ENCODE measurements at places on chromosomes 7 and 10.

DNA sequence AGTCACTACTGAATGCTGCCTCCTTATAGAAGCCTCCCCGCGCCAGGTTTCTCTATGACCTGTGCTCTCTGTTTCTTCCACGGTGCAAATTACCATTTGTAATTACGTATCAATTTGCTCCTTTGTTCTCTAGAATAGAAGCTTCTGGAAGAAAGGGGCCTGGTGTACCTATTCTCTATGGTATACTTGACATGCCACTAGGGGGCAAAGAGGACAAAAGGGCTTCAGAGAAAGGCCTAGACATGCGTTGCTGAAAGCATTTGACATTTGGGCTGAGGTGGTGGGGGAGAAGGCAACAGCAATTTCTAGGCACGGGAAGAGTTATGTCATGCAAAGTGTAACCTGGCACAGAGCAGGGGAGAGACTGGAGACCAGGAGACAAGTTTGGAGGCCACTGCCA, 148.7 kb downstream of the WDR11 start:
- no peak for DNase-seq

- no peak for DNase-seq
Observed at GRCh38 chr7:5143935-5144903, 45.8 kb upstream of the WIPI2 start.

GRCh38 chr7:155551785-155552611, 5.6 kb upstream of the CNPY1 start:
- DNase-seq = no peak

DNA sequence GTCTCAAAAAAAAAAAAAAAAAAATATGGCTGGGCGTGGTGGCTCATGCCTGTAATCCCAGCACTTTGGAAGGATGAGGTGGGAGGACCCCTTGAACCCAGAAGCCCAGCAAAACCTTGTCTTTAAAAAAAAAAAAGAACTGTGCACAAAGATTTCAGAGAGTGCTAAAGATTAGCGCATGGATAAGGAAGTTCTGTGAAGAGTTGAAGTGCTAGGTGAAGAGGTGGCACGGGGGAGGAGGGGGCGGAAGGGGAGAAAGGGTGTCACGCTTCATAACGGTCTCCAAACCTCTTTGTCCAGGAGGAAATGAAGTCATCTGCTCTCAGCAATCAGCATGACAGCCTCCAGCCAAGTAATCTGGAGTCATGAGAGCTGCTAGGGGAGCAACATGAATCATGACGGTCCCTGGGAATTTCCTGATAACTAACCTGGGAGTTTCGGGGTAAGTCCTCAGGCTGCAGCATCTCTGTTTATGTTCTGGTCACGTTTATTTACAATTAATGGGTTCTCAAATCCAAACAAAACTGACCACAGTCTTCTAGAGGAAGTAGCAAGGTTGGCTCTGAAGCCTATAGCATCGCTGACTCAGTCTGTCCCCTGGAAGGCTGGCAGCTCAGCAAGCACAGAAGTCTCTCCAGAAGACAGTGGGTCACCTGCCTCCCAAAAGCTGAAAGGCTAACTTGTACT, 1.9 kb upstream of the PLAU start:
- DNase-seq = no peak

DNA sequence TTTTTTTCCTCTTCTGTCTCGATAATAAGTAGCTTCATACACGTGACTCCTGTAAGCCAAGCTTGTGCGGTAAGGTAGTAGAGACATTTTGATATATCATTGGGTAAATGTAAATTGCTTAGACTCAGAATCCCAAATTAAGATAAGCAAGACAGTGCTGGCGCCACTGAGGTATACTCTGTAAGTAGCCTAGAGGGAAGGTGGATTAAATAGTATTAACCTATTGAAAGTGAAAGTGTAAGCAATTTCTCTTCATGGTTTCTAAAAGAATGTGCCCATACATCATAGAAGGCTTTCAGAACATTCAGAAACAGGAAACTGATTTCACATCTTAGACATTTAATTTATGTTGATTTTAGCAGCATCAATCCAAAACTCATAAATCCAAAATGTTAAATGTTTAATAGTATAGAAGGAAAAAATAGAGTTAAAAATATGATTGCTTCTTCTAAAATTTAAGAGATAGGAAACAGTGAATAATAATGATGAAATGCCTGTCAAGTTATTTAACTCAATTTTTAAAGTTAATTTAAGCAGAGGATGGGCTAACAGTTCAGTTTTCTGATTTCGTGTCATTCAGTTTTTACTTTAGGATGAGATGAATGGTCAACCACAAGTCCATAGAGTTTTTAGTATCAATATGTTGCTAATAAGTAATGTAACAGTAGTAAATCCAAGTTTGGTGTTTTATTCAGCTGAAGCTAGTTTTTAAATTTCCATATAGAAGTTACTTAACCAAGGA, 36.8 kb downstream of the LRRC72 start:
- no peak for DNase-seq

DNA sequence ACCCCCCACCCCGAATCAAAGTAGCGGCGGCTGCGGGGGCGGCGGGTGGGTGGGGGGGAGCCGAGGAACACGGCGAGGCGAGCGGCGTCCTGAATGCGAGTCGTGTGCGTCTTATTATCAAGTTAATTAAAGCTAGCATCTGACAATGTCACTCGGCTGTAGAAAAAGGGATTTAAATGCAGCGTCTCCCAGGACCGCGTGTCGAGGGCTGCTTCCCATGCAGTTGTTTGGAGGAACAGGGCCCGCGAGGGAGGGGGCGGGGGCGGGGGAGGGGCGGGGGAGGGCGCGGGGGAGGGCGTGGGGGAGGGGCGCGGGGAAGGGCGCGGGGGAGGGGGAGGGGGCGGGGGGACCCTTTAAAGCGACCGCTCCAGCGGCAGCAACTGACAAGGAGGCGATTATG, 2.7 kb upstream of the UNCX start:
- no peak for DNase-seq

GRCh38 chr10:52491246-52491995, 177.3 kb downstream of the DKK1 start:
- no peak for DNase-seq

GRCh38 chr7:48111596-48111995, 22.5 kb downstream of the UPP1 start:
- no peak for DNase-seq

- no peak for DNase-seq
Observed at GRCh38 chr10:30472414-30473155, 38.6 kb downstream of the MAP3K8 start.

DNA sequence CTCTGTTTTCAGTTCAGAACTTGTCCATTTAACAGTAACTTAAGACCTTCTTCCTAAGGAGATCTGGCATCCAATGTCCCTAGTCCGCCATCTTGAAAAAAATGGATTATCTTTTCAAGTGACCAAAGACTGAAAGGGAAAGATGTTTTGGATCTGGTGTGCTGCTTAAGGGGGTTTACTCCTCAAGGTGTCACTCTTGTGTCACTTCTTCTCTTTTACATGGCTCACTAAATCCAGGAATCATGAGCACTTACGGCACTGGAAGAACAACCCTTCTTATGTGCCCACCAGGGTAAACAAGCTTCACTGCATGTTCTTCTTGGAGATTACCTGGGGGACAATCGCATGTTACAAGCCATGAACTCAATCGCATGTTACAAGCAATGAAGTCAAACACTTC, 43.7 kb downstream of the ANXA8 start:
- no peak for DNase-seq

GRCh38 chr10:45265996-45266395, 49.4 kb downstream of the OR13A1 start:
- no peak for DNase-seq

- no peak for DNase-seq
Observed at GRCh38 chr10:132207536-132208461, 21.1 kb downstream of the DPYSL4 start.

DNA sequence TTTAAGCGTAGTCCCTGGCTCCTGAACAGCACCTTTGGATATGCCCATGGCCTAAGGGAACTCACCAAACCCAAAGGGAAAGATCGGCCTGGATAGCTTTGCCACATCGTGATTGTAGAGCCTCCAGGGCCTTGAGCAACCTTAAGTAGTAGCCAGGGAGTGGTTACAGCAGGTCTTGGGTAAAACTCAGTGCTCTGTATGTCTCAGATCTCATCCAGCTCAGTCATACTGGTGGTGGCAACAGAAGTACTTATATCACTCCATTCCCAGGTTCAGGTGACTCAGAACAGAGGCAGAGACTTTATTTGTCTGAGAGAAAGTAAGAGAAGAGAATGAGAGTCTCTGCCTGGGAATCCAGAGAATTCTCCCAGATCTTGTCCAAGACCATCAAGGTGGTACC, 39.1 kb upstream of the AASS start:
- no peak for DNase-seq

GRCh38 chr7:145082366-145083161, 246.7 kb upstream of the TPK1 start:
- DNase-seq = no peak

GRCh38 chr7:22681852-22682657, 44.9 kb upstream of the IL6 start:
- DNase-seq = no peak

DNA sequence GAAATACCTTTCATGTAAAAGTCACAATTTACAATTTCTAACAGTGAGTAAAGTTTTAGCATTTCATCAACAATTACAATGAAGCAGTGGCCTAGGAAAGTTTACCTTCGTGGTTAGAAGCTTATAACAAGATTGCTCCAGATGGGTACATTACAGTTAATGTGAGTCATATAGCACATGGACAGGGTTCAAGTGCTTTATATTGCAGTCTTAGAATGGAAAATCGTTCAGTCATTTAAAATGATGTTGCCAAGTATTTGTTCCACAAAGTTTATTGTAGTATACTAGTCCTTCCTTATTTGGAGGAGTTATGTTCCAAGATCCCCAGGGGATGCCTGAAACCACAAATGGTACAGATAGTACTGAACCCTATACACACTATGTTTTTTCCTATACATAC, 174.6 kb upstream of the TARP start:
- DNase-seq = no peak

DNA sequence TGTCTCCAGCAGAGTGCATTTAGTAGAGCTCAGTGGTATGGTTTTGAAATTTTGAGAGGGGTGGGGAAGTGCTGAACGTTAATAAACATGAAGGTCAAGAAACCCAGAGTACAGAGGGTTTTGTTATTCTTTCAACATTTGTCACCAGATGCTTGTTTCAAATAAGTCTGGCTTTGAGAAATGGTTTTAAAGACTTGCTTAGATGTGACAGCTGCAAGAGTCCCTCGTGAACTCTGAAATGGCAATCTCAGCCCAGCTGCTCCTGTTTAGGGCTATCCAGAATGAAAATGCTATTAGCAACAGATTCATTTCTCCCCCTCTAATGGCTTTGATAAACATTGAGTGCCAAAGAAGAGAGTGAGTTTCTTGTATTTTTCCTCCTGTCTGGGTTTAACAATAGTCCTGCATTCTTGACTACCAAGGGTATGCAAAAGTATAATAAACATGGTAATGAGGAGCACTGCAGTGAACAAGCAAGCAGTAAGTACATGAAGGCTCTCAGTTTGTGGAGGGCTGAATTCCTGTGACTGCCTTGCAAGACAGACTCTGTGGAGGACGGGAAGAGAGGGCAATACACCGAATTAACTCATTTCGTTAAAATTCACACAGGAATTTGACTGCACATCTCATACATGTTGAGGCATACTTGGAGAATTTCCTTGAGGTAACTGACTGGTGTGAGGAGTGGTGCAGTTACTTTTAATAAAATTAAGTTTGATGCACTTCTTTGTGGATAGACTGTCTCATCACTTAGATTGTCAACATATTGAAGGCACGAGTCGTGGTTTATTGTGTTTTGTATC, 490.9 kb downstream of the REEP3 start:
- no peak for DNase-seq
